NCI-H1092 treated with DMSO at 0.1 percent for 48 hours (cell line): ENCODE measurements at places on chromosomes 6 and 20.

- DNase-seq, result no peak
Observed at GRCh38 chr6:5190507-5190906, 70.2 kb downstream of the LYRM4 start.

GRCh38 chr20:63071541-63072181 is 64.9 kb upstream of the BHLHE23 start:
- DNase-seq, result no peak

DNA sequence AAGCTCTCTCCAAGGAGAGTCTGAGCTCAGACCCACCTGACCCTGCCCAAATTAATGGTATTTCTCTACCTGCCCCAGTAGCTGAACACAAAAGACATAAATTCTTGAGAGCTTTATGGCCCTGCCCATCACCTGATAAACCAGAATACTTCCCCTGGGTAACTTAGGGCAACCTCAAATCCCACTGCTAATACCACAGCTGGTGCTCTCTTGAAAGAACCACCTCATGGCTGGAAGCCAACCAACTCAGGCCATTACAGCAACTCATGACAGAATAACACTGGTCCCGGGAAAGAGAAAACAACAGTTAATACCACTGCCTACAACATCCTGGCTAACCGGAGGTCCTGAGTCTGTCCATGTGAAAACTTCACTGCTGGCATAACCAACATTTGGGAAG is 328.6 kb downstream of the NKAIN2 start:
- DNase-seq, result no peak

- no peak for DNase-seq
Observed at GRCh38 chr6:89357390-89357789, 4.9 kb upstream of the UBE2J1 start.

DNA sequence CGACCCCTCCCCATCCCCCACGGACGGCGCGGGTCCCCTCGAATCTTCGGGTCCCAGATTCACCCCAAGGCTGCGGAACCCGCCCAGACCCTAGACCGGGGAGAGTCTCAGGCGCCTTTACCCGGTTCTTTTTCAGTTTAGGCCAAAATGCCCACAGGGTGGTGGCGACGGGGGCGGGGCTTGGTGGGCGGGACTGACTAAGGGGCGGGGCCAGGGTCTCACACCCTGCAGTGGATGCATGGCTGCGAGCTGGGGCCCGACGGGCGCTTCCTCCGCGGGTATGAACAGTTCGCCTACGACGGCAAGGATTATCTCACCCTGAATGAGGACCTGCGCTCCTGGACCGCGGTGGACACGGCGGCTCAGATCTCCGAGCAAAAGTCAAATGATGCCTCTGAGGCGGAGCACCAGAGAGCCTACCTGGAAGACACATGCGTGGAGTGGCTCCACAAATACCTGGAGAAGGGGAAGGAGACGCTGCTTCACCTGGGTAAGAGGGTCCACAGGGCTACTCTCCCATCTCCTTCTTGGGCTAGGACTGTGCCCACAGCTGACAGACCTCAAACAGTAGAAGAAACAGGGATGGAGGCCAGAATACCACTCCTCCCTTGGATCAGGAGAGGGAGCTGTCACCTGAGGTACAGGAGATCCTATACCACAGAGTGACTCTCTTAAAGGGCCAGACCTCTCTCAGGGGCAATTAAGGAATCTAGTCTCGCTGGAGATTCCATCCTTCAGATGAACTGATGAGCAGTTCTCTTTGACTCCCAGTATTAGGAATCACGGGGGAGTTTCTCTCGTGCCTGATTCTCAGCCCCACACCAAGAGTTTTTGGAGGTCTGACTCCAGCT is 942 bp downstream of the HLA-E start:
- no peak for DNase-seq

DNA sequence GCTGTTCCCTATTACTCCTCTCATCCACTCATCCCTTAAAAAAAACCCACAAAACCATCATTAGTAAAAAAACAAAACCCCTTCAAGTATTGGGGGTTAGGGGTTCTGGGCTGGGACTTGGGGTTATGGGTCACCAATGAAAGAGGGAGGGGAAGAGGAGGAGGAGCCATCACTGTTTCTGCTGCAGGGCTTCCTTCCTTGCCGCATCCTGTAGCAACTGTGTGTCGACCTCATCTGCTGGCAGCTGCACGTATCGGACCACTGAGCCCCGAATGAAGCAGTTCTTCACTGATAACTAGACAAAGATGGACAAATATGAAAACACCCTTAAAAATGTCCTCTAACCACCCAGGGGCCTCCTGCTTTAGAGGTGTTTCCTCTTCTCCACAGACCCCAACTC is 2.0 kb upstream of the VARS1 start:
- DNase-seq, result no peak

DNA sequence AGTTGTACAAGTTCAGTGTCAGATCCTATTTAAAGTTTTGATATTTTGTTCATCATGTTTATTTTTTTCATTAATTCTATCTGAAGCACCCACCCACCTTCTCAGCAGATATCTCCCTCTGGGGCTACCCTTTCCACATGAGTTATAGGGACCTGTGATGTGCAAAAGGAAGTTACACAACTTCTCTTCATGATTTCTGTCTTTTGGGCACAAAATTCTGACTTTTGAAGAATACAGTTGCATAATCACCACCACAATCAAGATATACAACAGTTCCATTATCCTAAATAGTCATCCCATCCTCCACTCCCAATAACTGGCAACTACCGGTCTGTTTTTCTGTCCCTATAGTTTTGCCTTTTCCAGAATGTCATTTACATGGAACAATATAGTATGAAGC is 13.8 kb upstream of the FUCA2 start:
- DNase-seq, result no peak

DNA sequence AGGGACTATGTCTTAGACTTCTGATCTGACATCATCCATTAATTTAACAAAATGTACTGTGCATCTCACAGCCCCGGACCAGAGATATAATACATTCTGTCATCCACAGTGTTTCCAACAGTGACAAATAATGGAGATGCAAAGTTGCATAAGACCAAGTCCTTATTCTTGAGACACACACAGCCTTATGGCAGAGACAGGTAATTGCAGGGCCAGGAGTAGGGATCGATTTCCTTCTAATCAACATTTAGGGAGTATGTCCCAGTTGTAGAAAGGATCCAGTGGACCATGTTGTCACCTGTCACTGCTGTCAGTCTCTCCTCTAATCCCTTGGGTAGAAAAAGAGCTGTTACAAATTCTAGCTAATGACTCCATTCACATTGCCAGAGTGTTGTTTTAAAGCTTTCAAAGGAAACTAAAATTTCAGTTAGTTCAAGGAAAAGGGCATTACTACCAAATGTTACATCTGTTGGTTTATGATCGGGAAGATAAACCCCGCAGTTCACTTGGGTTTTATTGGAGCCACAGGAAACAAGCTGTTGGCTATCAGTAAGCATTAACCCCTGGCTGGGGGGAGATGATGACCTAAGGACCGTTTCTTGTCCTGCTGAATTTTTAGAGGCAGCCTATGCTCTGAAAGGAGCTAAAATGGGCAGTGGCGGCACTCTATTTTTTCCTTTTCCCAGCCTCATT is 111.4 kb upstream of the ATXN1 start:
- DNase-seq, result no peak

DNA sequence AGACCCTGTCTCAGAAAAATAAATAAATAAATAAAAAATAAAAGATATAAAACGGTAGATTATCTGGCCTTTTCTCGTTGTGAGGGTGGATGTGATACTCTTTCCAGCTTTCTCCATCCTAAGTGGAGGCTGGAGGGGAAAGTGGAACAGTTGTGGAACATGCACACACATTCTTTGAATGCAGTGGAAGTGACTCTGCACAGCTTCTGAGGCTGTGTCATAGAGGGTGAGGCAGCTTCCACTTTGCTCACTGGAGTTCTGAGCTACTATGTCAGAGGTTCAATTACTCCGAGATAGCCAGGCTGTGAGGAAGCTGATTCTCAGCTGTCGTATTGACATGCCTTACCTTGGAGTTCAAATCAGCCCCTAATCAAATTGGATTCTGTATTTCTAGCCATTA is 82.2 kb downstream of the CHMP4B start:
- no peak for DNase-seq

DNA sequence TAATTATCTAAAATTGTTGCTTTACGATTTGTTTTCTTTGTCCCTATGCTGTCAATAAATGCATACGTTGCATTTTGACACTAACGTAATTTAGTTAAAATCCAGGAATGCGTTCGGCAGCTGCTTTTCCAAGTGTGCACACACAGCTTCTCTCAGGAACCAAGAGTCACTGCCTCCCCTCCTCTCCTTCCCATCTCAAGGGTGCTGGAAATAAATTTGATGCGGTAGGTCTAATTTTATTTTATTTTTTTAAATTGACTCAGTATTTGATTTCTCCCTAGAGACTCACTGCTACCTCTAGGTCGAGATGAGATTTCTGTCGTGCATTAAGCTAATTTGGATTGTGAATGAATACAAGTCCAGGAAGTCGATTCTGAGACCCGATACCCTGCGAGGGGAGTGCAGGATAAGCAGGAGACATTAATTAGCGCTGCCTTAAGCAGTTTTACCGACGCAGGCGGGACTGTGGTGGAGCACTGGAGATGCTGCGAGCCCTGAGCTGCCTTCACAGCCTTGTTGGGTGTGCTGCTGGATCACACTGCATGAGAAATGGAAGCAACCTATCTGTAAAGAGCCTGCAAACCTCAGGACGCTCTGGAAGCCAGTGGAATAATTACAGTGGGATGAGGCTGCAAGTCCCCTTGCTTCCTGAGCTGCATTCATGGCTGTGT is 381.2 kb downstream of the C6orf118 start:
- DNase-seq, result peak; percentile 71

DNA sequence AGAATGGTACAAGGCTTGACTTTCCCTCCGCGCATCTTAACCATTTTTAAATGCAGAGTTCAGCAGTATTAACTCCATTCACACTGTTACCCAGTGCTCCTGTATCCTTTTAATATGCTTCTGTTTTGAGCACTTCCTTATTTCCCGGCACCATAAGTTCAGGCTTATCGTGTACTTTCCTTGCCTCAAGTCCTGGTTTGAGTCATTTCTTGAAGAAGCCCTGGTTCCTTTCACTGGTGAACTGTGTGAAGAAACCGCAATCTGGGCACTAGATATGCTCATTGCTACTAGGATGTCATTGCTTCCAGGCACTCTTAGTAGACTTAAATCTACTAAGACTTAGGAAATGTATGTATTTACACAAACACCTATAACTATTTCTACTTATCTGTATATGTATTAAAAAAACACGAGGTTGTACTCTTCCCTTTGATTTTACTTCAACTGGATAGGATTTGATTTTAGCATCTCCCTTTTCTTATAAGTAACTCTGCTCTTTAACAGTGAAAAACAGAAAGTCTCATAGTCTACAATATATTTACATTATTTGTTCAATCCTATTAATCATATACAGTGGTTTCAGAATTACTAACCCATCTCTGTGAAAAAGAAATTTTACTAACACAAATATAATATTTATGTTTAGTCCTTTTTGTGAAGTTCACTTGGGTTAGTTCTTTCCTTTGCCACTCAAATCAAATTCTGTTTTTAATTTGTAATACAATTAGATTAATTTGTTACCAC is 135.5 kb downstream of the CDKAL1 start:
- no peak for DNase-seq

DNA sequence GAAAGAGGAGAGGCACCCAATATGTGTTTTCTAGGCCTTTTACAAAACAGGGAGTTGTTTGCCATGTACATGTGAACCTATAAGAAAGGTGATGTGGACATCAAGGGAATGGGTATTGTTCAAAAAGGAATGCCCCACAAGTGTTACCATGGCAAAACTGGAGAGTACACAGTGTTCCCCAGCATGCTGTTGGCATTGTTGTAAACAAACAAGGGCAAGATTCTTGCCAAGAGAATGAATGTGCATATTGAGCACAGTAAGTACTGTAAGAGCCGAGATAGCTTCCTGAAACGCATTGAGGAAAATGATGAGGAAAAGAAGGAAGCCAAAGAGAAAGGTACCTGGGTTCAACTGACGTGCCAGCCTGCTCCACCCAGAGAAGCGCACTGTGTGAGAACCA is 13.1 kb downstream of the QRSL1 start:
- no peak for DNase-seq

DNA sequence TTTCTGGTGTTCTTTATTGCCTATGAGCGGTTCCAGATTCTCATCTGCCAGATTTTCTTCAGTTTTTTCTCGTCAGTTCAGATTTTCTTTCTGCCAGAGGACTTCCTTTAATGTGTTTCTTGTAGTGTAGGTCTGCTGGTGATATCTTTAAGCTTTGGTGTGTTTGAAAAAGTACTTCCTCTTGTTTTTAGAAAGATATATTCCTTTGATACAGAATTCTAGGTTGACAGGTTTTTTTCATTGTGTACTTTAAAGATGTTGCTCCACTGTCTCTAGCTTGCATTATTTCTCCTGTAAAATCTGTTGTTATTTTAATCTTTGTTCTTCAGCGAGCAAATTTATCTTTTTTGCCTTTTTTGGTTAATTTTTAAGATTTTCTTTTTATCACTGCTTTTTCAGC is 36.9 kb downstream of the ASXL1 start:
- DNase-seq, result no peak

DNA sequence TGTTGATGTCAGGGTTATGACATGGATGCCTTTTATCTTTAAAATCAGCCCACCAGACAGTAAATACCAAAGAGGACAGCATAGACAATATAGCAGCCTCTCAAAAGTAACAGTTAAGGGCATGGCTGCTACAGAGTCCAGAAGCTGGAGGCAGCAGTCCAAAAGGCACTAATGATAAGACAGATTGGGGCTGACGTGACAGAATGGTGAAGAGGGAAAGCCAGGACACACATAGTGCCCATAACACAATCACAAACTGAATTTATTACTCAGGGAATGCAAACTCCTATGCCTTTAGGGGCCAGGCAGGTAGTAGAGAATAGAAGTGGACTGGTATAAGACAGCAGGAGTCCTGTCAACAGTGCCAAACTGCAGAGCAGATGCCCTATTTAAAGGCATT is 40.7 kb downstream of the TP53INP2 start:
- no peak for DNase-seq

DNA sequence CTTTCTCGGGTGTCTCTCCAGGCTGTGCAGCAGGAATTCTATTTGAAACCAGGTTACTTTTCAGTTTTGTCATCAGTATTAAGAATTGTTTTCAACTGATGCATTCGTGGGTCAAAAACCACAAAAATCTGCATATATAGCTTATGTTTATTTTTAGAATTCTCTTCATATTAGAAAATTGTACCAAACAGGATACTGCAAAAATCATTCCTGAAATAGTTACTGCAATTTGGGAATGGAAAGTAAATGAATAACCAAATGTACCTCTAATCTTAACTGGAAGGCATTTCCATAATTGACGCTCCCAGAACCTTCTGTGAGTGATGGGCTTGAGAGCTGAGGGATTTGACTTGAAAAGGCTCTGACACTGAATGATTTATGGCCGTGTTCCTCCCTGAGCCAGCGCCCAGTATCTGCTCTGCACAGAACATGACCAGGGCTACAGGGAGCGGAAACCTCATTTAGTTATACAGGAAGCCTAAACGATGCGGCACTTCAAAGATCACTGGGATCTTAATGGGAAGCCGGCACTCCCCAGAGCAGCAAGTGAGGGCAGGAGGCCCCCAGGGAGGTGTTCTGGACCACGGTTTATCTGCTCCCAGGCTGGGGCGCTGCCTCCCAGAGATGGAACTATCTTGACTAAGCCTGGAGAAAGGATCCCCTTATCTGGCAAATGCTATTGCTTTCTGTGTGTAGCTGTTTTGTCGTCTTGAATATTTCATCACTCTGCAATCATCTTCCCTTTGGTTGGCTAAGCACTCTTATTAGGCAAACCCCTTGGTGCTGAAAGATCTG is 446.0 kb downstream of the QKI start:
- DNase-seq, result no peak
